GM12892 (cell line): ENCODE measurements at places on chromosomes 13 and 19.
A peak's percentile ranks its signal among the peaks of the same experiment; 100 is the strongest.

GRCh38 chr13:110575322-110576069 lies 14.0 kb upstream of the RAB20 start:
- DNase-seq: peak; percentile 59

- DNase-seq: no peak
Measured at GRCh38 chr13:105342281-105342820, 1193.1 kb downstream of the EFNB2 start.

DNA sequence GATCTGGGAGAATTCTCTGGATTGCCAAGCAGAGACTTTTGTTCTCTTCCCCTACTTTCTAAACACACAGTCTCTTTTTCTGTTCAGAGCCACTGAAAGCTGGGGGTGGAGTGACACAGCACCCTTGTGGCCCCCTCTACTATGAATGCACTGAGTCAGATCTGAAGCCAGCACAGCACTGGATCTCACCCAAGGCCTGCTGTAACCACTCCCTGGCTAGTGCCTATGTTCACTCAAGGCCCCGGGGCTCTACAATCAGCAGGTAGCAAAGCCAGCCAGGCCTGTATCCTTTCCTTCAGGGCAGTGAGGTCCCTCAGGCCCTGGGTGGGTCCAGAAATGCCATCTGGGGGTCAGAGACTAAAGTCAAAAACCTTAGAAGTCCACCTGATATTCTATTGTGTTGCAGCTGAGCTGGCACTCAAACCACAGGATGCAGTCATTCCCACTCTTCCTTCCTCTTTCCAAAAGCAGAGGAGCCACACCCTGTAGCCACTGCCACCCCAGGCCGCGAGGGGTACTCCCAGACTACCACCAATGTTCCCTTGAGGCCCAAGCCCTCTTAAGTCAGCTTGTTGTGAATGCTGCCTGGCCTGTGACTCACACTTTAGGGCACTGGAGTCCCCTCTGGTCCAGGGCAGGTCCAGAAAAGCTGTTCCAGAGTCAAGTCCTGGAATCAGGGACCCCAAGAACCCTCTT lies 110.1 kb upstream of the RXFP2 start:
- no peak for DNase-seq

DNA sequence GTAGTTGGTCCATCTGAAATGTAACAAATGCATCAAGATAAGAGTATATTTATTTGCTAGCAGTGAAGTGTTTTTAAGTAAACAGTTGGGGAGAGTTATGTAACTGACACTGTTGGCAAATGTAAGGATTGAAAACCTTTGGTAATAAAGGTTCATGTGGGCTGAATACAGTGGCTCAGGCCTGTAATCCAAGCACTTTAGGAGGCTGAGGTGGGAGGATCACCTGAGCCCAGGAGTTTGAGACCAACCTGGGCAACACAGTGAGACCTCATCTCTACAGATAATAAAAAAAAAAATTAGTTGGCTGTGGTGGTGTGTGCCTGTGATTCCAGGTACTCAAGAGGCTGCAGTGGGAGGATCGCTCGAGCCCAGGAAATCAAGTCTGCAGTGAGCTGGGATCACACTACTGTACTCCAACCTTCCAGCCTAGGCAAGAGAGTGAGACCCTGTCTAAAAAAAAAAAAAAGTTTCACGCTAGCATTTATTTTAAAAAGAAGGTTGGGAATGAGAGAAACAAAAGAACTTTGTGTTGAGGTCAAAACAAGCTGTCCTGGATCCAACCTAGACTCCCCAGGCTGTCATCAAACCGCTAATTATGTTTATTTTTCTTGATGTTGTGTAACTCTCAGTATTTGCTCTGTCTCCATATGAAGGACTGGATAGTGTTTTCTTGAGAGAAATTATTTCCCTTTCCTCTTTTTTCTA lies 20.7 kb downstream of the SETDB2 start:
- no peak for DNase-seq

GRCh38 chr13:44172281-44172810 lies 201.3 kb upstream of the SERP2 start:
- DNase-seq: no peak

- DNase-seq: no peak
Measured at GRCh38 chr13:94173312-94173854, 306.1 kb downstream of the DCT start.

- no peak for DNase-seq
Measured at GRCh38 chr13:106230450-106230849, 305.0 kb downstream of the EFNB2 start.

GRCh38 chr13:99421271-99421670 lies 80.0 kb upstream of the TM9SF2 start:
- no peak for DNase-seq

GRCh38 chr19:16612636-16613035 lies 15.4 kb downstream of the MED26 start:
- DNase-seq: no peak

DNA sequence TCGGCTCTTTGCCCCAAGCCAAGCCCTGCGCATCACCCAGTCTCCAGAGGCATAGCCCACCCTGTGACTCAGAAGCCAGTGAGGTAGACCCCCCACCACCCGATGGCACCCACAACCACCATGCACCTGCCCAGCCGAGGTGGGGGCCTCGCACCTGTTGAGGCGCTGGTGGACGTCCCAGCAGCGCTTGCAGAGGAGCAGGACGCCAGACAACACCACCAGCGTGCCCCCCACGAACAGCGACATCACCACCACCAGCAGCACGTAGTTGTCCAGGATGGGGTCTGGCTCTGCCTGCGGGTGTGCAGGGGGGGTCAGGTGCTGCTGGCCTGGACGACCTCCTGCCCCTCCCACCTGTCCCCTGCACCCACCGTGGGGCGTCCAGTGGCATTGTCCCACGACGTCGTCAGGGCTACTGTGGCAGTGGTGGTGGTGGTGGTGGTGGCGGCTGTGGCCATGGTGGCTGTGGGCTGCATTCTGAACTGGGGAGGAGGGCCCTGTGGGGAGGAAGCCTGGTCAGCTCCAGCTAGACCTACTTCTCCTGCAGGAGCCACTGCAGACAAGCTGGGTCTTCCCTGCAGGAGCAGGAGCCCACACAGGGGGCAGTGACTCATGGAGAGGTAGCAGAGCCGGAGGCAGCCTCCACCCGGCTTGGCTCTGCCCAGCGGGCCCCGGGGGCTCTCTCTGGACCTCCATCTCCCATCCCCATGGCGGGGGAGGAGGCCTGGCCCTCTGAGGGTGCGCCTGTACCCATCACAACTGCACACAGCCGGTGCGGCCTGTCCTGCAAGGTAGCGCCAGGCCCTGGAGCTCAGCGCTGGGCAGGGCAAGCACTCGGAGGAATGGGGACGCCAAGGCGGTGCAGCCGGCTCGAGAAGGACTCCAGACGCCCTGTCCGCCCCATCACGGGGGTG lies 1.9 kb downstream of the CBARP start:
- no peak for DNase-seq

DNA sequence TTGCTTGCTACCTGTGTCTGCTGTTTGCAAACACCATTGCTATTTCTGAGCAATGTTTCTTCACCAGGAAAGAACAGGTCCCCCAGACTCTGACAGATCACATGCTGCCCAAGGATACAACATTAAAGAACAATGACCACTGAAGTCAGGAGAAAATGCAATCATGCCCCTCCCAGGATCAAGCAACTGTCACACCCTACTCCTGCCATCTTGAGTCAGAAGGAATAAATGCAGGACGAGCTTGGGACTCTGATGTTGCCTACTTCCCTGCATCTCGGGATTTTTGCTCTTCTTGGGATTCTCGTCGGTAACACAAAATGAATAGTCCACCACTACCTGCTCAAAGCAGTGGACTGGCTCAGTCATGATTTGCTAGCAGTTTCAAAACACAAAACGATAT lies 490.6 kb downstream of the COG6 start:
- no peak for DNase-seq

DNA sequence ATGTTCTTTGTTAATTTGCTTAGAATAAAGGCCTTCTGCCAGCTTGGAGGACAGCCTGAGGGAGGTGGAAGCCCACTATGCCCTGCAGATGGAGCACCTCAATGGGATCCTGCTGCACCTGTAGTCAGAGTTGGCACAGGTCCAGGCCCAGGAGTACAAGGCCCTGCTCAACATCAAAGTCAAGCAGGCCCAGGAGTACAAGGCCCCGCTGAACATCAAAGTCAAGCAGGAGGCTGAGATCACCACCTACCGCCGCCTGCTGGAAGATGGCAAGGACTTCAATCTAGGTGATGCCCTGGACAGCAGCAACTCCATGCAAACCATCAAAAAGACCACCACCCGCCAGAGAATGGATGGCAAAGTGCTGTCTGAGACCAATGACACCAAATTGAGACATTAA lies 41.7 kb downstream of the ZNF85 start:
- DNase-seq: no peak

GRCh38 chr13:105936816-105937215 lies 598.6 kb downstream of the EFNB2 start:
- no peak for DNase-seq

DNA sequence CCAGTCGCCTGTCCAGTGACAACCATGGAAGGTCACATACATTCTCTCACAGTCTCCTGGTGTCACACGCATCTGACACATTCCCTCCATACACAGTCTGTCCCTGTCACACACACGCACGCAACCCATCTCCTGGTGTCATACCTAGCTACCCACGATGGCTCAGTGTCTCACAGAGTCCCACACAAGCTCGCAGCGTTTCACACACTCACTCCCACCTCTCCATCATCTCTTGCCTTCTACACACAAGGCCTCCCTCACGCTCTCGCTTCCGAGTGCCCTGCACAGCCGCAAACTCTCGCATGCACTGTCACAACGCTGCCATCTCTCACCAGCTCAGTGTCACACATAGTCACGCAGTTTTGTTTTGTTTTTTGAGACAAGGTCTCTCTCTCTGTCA lies 1.2 kb upstream of the GNG8 start:
- DNase-seq: no peak

- DNase-seq: no peak
Measured at GRCh38 chr19:31145007-31145406, 204.2 kb downstream of the TSHZ3 start.
